Lung (tissue), 17 donors: ENCODE measurements at places on chromosomes 3 and 15.

DNA sequence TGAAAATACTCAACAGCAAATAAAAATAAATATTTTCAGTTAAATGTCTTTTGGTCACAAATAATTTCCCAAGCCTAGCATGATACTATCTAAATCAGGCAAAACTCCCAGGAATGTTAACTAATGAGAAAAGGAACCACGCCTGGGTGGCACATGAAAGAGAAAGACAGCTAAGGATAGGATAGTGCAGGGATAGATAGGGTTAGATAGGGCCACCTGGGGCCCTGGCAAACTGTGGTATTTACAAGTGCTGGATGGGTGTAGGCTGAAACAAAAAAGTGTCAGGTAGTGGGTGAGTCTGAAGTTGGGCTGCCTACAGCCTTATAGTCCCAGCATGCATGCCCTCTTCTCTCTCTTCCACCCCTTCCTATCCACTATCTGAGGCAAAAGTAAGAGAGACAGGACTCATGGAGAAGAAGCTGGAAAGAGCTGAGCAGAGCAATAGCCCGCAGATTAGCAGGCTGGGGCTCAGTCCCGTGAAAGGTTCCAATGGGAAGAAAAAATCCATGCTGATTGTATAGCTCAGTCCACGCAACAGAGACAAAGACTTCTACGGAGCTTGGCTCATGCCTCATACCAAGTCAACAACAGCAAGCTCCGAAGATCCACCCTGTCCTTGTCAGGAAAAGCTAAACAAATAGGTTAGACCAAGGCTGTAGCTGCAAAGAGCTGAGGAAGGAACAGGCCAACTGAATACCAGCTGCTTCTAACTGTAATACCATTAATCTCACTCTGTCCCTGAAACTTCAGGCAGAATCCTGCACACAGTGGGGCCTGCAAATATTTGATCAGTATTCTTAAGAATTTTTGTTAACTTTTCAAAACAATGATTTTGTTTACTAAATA, 342.1 kb upstream of the ATP11B start:
- DNase-seq = no peak

DNA sequence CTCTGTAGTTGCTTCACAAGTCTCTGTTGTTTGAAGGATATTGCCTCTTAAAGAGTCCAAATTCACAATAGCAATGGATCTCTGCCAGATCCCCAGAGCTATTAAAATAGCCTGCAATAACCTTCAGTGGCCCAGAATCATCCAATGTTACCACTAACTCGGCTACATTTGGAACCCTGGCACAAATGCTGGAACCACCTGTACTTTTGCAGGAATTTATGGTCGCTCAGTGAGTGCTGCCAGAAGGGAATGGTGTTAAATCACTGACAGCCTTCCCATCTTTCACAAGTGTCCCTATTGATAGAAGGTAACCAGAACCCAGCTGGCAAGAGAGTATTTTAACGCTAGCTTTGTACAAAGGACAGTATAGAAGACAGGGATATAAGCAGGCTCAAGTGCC, 298.8 kb upstream of the PLSCR5 start:
- no peak for DNase-seq

GRCh38 chr3:180340395-180340794, 261.6 kb upstream of the TTC14 start:
- DNase-seq = no peak

GRCh38 chr3:189779166-189779565, 148.0 kb downstream of the TP63 start:
- no peak for DNase-seq

GRCh38 chr15:82309802-82310201, 39.5 kb downstream of the GOLGA6L10 start:
- no peak for DNase-seq

- no peak for DNase-seq
Observed at GRCh38 chr3:8817486-8817885, 48.1 kb upstream of the OXTR start.

GRCh38 chr3:9386078-9386459, 11.3 kb upstream of the SETD5 start:
- DNase-seq = no peak

- peak; percentile 69 for DNase-seq
Observed at GRCh38 chr15:38129531-38130204, 123.0 kb upstream of the SPRED1 start.

GRCh38 chr15:68325726-68326125, 48.2 kb downstream of the FEM1B start:
- no peak for DNase-seq

DNA sequence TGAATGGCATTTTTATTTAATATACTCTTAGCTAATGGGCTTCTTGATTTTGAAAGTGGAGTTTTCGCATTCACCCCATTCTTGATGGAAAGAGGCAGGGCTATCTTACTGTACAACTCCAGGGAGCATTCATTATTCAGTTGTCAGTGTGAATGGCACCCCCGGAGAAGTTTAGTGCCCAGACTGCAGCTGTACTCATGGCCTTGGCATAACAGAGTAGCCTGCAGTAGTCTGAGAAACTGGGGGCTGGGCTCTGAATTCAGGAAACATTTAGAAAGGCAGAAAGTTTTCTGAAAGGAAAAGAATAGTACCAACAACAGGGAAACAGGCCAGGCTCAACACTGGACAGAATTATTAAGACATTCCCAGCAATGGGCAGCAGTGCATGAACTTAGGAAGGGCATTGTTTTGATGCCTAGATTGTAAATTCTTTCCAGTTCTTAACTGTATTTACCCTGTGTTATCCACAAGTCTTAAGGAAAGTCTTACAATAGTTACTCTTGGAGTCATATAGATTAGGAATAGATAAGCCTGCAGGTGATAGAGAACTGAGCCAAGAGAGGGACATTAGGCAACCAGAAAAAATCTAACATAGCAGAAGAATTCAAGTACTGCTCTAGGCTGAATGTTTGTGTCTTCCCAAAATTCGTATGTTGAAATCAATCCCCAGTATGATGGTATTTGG, 44.4 kb downstream of the TIPARP start:
- no peak for DNase-seq

DNA sequence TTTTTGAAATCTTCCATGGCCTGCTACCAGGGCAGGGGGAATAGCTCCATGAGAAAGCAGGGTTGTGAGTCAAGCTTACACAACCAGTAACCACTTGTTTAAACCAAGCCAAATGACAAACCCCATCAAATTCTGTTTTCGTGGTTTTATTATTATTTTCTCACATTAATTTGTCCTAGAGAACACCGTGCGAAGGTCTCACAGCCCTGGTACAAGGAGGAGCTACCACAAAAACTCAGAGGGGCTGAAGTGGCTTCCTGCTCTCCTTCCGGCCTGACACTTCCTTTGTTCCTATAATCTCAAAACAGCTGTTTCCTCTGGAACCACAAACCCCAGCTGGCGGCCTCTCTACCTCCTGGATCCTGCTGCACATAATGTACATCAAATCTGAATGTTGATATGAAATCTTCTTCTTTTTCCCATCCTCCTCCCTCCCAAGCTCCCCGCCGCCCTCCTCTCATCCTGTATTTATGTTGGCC, 375.9 kb downstream of the MCTP2 start:
- peak; percentile 68 for DNase-seq

DNA sequence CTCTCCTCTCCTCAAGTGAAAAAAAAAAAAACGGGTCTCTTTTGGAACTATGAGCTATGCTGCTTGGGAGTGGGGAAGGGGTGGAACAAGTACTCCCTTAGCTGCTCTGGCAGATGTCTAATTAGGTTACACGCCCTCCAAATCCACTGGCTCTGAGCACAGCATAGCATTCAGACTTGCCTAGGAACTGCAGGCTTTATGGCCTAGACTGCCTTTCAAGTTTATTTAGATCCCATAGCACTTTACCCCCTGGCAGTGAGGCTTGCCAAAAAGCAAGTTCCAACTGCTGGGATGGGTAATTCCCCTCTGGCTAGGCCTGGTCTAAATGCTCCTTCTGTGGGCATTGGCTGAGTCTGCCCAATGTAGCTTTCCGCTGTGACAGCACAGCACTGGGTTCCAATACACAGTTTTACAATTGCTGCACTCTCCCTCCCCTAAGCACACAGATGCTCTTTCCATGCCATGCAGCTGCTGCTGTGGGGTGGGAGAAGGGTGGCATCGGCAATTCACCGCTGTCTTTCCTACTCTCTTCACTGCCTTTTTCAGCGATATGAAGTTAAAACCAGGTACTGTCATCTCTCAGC, 152.8 kb downstream of the KCNAB1 start:
- DNase-seq = no peak

DNA sequence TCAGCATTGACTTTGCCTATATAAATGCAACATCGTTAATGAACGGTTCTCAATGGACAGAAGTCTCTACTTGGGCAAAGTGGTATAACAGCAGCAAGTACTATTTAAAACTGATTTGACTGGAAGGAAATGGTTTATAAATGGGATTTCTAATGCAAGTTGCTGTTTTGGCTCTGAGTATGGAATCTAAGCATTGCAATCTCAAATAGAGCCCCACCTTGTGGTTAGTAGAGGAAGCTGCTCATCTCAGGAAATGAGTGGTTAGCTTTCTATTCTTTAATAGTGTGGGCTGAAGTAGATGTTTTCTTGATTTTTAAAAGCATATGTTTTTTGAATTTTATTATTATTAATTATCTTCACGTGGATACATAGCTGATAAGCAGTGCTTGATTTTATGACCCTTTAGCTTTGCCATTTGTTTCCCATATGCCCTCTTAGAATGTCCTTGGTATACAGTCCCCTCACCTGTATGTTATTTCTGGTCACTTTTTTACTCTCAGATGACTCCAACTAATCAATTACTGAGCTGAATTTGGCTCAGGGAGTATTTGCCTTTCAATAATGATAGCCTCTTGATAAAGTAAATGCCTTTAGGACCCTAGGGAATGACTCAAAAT, 67.1 kb downstream of the OXSM start:
- peak; percentile 42 for DNase-seq

DNA sequence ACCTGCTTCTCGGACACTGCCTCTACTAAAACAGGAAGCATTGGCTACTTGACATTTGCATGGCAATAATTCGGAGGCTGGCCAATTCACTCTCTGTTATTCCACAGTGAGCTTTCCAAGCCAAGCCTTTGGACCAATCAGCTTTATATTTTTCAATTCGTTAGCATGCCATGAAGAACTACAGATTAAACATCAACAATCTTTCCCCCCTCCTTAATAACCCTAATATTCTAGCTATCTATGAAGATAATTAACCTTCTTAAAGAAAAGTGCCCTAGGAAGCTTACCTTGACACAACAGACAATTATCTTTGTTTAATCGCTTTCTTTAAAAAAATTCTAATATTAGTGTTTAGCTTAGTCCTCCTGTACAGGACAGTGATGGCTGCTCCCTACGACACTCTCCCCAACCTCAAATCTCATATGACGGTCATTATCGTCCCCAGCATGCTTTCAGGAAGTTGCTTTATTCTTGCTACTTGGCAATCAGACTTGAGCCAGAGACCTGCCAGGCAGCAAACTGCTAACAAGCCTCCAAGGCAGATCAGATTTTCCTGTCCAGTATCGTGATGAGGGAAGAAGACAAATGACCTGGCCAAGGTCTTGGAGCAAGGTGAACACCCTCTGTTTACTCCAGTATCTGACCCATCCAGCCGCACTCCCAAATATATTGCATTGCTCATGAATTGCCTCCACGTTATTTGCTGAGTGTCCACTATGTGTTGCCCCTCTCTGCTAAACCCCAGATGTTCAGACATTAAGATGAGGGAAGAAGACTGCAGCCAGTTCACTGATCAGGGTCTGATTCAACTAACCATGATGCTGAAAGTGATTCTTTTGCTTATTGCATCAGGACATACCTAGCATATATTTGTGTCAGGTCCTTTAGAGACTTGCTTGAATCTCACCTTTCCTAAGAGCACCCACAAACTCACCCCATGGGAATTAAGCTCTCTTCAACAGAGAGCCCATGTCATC, 68.1 kb upstream of the LPP start:
- DNase-seq = no peak

DNA sequence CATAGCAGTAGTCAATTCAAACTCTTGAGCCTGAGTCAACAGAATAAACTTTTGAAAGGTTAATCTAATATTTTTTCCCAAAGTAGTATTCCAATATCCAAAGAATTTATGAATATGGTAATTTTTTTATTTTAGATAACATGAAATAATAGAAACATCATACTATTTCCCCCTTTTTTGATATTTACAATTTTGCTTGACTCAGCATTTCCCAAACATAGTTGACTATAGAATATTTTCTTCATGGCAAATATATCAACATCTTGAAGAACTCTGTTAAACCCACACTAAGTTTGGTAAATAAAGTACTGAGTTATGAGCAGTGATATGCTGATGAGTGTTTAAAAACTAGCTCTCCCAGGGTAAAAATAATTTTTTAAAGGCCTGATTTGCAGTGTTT, 380.0 kb upstream of the ARL6 start:
- no peak for DNase-seq

- no peak for DNase-seq
Observed at GRCh38 chr15:70812827-70813364, 41.1 kb downstream of the LARP6 start.

DNA sequence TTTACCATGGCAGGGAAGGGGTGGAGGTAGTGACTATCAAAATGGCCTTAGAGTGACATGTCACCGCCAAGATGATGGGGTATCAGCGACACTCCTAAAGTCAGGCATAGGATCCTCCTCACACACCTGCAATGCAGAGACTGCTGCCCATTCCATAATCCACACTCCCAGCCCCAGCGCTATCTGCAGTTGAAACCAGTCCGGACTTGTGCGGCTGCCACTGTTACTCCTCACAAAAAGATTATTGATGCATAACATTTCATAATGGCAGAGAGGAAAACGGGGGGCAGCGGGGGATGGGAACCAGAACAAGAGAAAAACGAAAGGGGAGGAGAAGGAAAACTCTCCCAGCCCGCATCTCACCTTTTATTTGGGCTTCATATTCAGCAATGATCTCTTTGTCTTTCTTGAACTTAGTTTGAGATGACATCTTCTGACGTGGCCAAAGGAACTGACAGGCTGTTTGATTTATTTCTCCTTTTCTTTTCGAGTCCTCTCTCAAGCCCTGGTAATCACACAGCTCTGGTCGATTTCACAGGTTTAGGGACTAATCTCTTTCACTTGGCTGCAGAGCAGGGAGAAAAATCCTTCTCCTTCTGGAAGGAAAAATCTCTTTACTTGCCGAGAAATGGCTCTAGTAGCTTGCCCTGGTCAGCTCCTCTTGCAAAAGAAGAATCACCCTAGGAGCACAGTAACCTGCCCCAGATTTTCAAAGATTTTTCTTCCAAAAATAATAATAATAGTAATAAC, 749 bp downstream of the SRGAP3 start:
- DNase-seq = peak; percentile 24

GRCh38 chr3:177467247-177467985, 270.1 kb upstream of the TBL1XR1 start:
- DNase-seq = no peak

GRCh38 chr3:141445990-141446389, 40.8 kb upstream of the RASA2 start:
- no peak for DNase-seq
